ENCODE measurements at places on chromosomes 11 and 22. TPM values are rescaled to one million over a fixed set of nuclear protein-coding genes. Genes with fewer than 3 reads are reported as not detected.

Gene EXPH5
- total RNA-seq, result 3.7 TPM

Gene CELF1
- 111 TPM for total RNA-seq

Gene OR52L1
- not detected for total RNA-seq

Gene ACR
- total RNA-seq, result not detected

Gene NPTXR
- total RNA-seq, result 4.2 TPM

Gene CDC42EP2
- total RNA-seq, result 0.96 TPM

Gene CEP126
- 0.96 TPM for total RNA-seq

Gene KCNQ1OT1
- total RNA-seq, result 0.22 TPM

Gene ARHGEF17
- total RNA-seq, result not detected

Gene TEX54
- total RNA-seq, result 0.59 TPM

Gene OR8D4
- total RNA-seq, result not detected

Gene NRIP3
- 4.6 TPM for total RNA-seq

Gene NAALAD2
- not detected for total RNA-seq

DNA sequence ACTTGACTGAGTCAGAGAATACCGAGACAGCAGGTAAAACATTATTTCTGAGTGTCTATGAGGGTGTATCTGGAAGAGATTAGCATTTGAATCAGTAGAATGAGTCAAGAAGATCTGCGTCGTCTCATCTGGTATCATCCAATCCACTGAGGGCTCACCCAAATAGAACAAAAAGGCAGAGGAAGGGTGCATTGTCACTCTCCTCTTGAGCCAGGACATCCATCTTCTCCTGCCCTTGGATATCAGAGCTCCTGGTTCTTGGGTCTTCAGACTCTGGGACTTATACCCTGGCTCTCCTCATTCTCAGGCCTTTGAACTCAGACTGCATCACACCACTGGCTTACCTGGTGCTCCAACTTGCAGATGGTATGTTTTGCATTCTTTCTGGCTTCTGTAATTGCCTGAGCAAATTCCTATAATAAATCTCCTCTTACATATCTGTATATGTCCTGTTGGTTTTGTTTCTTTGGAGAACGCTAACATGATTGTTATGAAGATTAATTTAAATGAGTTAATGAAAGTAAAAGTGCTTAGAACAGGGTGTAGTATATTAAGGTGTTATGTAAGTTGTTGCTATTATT, 49.3 kb downstream of the ME3 start:
- no peaks in the 10 kb centered on the region for H3K27me3 ChIP-seq
- no peak for DNase-seq
- no peak overlapping the region for H3K4me3 ChIP-seq
- H3K27ac ChIP-seq, result no peak overlapping the region
- H3K36me3 ChIP-seq, result no peaks in the 10 kb centered on the region
- H3K4me1 ChIP-seq, result no peaks in the 10 kb centered on the region

DNA sequence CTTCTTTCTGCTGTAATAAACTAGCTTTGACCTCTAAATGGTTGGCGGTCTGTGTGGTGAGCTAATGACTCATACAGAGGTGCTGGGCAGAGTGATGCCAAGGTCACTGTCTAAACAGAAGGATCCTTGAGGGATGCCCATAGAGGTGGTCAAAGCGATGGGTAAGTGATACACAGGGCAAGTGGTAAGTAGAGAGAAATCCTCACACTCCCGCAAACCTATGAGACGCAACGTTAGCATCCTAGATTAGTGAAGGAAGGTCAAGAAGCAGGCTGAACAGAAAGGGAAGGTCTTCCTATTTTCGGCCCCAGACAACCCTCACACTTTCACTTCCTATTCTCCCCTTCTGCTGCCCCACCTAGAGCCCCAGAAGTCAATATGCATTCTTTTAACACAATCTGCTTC, 65.6 kb upstream of the SESN3 start:
- no peaks in the 10 kb centered on the region for H3K27me3 ChIP-seq
- H3K27ac ChIP-seq, result no peak overlapping the region
- no peak overlapping the region for H3K4me3 ChIP-seq
- no peak for DNase-seq
- no peaks in the 10 kb centered on the region for H3K36me3 ChIP-seq
- peaks cover 16% of the 10 kb centered on the region for H3K4me1 ChIP-seq

- no peak overlapping the region for H3K27ac ChIP-seq
- no peaks in the 10 kb centered on the region for H3K36me3 ChIP-seq
- peaks cover 5% of the 10 kb centered on the region for H3K4me1 ChIP-seq
- H3K4me3 ChIP-seq, result no peak overlapping the region
- peak; percentile 58 for DNase-seq
- no peaks in the 10 kb centered on the region for H3K27me3 ChIP-seq
Measured at GRCh38 chr11:6353367-6353987, 33.2 kb upstream of the CAVIN3 start.

DNA sequence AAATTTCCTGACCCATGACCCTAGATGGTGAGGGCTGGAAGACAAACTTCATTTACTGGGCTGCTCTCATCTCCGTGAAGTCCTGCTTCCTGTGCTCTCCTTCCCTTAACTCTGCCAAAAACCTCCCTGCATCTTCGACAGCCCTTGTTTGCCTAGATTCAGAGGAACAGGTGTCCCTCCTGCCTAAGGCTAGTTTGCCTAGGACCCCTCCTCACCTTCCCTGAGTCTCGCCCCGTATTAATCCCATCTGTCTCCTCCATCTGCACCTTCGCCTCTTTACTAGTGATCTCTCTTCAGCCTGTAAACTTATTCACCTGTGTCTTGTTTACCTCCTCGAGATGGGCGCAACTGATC, 33.1 kb downstream of the EIF3F start:
- H3K27me3 ChIP-seq, result peaks cover 16% of the 10 kb centered on the region
- peak overlapping the region; percentile 44 for H3K4me3 ChIP-seq

GRCh38 chr22:43726322-43726721, 85.8 kb downstream of the EFCAB6 start:
- no peaks in the 10 kb centered on the region for H3K4me1 ChIP-seq
- no peak overlapping the region for H3K27ac ChIP-seq
- DNase-seq, result no peak
- no peaks in the 10 kb centered on the region for H3K36me3 ChIP-seq

DNA sequence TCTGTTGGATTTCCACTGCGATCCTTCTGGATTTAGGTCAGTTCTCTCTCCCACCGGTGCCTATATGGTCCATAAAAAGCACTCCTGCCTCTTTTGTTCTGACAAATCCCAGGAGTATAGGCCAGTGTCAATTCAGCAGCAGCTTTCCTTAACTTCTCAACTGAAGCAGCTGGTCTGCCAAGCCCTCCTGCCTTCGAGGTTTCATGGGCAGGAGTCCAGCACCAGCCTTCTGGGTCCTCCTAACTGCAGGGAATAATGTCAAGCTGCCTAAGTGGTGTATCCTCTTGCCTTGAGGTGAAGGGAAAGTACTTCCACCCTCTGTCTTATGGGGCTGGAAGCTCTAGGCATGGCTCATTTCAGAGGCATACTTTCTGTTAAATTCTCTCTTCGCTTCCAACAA, 149.4 kb upstream of the NCAM1 start:
- H3K27me3 ChIP-seq, result peaks cover 2% of the 10 kb centered on the region
- H3K4me1 ChIP-seq, result no peaks in the 10 kb centered on the region
- H3K36me3 ChIP-seq, result no peaks in the 10 kb centered on the region
- no peak overlapping the region for H3K27ac ChIP-seq

- DNase-seq, result no peak
- H3K27ac ChIP-seq, result no peak overlapping the region
- H3K4me3 ChIP-seq, result no peak overlapping the region
- no peaks in the 10 kb centered on the region for H3K4me1 ChIP-seq
Measured at GRCh38 chr22:44442851-44443595, 55.0 kb downstream of the RTL6 start.

DNA sequence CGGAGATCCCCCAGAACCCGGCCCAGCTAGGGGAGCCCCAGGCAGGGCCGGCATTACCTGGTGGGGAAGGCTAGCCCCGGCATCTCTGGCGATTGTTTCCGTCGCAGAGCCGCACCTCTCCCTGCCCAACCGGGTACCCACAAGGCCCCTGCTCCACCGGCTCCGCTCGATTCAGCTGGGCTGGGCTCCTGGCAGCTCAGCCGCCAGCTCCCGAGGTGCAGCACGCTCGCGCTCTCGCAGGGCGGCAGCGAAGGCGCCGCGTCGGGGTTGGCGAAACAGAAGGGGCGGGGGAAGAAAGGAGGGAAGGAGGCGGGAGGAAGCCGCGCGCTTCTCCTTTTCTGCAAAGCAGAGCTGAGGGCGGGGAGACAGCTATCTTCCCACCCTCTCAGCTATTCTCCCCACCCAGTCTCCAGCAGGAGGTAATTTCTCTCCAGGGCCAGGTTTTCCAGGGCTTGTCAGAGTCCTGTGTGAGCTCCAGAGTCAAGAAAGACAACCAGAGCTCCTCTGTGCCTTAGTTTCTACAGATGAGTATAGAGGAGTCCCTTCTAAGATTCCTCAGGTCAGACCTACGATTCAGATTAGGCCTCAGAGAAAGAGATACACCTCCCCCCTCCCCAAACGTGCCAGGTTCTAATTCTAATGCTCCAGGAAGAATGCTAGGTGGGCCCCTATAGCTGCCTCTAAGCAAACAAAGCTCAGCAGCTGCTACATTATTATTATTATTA, 62.0 kb downstream of the PAK1 start:
- H3K27ac ChIP-seq, result no peak overlapping the region
- DNase-seq, result peak; percentile 89
- H3K27me3 ChIP-seq, result no peaks in the 10 kb centered on the region

GRCh38 chr11:116835042-116835772, 2.2 kb downstream of the APOA1 start:
- DNase-seq, result no peak
- H3K4me3 ChIP-seq, result peak overlapping the region; percentile 63
- H3K4me1 ChIP-seq, result peaks cover 18% of the 10 kb centered on the region
- no peaks in the 10 kb centered on the region for H3K27me3 ChIP-seq
- H3K36me3 ChIP-seq, result no peaks in the 10 kb centered on the region
- H3K27ac ChIP-seq, result no peak overlapping the region

GRCh38 chr11:59614277-59615119, 1.1 kb downstream of the OSBP start:
- DNase-seq, result no peak
- H3K27ac ChIP-seq, result peak overlapping the region; percentile 73
- H3K27me3 ChIP-seq, result no peaks in the 10 kb centered on the region

DNA sequence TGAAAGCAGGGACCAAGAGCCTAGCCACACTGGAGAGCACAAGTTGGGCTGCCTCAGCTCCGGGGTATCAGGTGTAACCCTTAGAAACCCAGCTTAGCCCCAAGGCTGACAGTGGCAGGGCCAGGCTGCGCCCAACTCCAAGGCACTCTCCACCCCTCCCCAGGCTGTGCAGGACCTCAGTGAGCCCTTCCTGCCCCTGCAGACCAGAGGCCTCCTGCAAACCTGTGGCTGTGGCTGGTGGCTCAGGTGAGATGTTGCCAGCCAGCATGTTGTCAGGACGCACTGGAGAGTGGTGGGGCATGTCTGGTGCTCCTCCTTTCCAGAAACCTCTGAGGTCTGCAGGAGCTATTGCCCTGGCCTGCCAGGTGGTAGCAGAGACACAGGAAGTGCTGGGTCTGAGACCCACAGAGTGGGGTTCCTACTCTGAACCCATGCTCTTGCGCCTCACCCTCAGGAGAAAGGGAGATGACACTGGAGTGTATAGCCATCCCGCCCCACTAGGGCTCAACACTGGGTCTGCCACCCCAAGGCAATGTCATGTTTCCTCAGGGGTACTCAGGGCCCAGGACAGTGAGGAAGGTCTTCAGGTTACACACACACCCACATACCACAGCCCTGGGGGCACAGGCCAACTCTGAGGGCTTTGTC, 2.4 kb upstream of the SCARF2 start:
- no peak overlapping the region for H3K4me3 ChIP-seq
- no peak for DNase-seq
- peaks cover 27% of the 10 kb centered on the region for H3K36me3 ChIP-seq
- H3K27ac ChIP-seq, result no peak overlapping the region

GRCh38 chr11:125147280-125147679, 17.3 kb upstream of the PKNOX2 start:
- no peak overlapping the region for H3K4me3 ChIP-seq
- H3K4me1 ChIP-seq, result no peaks in the 10 kb centered on the region
- H3K27me3 ChIP-seq, result peaks cover 3% of the 10 kb centered on the region
- H3K36me3 ChIP-seq, result no peaks in the 10 kb centered on the region
- H3K27ac ChIP-seq, result no peak overlapping the region

DNA sequence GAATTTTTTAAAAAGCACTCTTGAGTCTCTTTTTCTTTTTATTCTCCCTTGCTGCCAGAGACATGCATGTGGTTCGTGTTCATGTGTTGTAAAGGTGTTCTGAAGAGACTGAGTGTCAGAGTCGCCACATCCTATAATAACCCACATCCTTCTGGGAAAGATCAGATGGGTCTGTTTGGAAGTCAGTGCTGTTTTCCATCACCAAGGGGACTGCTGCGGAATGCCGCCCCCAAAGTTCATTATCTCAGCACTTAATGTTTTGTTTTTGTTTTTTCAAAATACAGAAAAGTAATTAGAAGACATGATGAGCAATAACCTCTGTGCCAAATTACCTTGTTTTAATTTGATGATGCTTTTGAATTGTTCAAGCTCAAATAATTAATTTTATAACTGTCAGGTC, 56.9 kb upstream of the EIF3M start:
- no peaks in the 10 kb centered on the region for H3K36me3 ChIP-seq

DNA sequence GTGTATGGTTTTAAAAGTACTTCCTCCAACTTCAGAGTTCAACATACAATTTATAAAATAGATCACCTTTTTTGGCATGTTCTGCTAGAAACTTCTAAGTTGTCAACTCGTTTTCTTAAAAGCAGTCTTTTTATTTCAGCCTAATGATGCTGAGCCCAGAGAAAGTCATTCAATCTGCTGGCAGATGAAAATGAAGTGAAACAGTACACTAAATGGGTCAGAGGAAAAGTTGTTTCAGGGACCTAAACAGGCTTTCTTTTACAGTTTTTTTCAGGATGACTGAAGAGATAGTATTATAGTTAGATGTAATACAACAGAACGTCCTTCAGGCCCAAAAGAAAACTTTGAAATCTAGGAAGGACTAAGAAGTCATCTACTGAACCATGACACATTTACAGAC, 842.7 kb upstream of the CCDC90B start:
- H3K4me3 ChIP-seq, result no peak overlapping the region
- DNase-seq, result no peak
- H3K36me3 ChIP-seq, result no peaks in the 10 kb centered on the region
- H3K27ac ChIP-seq, result no peak overlapping the region
- no peaks in the 10 kb centered on the region for H3K4me1 ChIP-seq

GRCh38 chr22:18970176-18970947, 34.3 kb upstream of the PRODH start:
- DNase-seq, result no peak
- no peaks in the 10 kb centered on the region for H3K36me3 ChIP-seq
- H3K4me3 ChIP-seq, result no peak overlapping the region
- H3K4me1 ChIP-seq, result peaks cover 3% of the 10 kb centered on the region

- H3K36me3 ChIP-seq, result no peaks in the 10 kb centered on the region
- DNase-seq, result no peak
- peaks cover 40% of the 10 kb centered on the region for H3K27me3 ChIP-seq
- H3K27ac ChIP-seq, result no peak overlapping the region
Measured at GRCh38 chr11:12005476-12005875, 3.0 kb downstream of the DKK3 start.

- H3K4me1 ChIP-seq, result peaks cover 49% of the 10 kb centered on the region
- H3K4me3 ChIP-seq, result no peak overlapping the region
- DNase-seq, result no peak
- no peaks in the 10 kb centered on the region for H3K36me3 ChIP-seq
Measured at GRCh38 chr11:69636512-69637197, 4.3 kb upstream of the CCND1 start.

GRCh38 chr11:32304521-32304920, 130.8 kb downstream of the WT1 start:
- H3K36me3 ChIP-seq, result no peaks in the 10 kb centered on the region
- no peak for DNase-seq
- no peaks in the 10 kb centered on the region for H3K27me3 ChIP-seq
- H3K4me1 ChIP-seq, result no peaks in the 10 kb centered on the region
- H3K27ac ChIP-seq, result no peak overlapping the region
- no peak overlapping the region for H3K4me3 ChIP-seq
